Kidney (tissue), 22 donors: ENCODE measurements at places on chromosomes 7 and 10. TPM values are rescaled to one million over a fixed set of nuclear protein-coding genes. Genes with fewer than 3 reads are reported as not detected.

EPDR1 gene
- 17.0 TPM for total RNA-seq

CHRM2 gene
- not detected for total RNA-seq

SLC13A1 gene
- 10.1 TPM for total RNA-seq

STRA8 gene
- not detected for total RNA-seq

VWDE gene
- 1.5 TPM for total RNA-seq

OR2A42 gene
- total RNA-seq: 0.06 TPM

SMC3 gene
- 29.6 TPM for total RNA-seq

GPER1 gene
- total RNA-seq: 5.2 TPM

TRIM73 gene
- 4.3 TPM for total RNA-seq

TCAF2 gene
- total RNA-seq: 4.2 TPM

CDC123 gene
- total RNA-seq: 47.7 TPM

CYP3A4 gene
- not detected for total RNA-seq

DNA sequence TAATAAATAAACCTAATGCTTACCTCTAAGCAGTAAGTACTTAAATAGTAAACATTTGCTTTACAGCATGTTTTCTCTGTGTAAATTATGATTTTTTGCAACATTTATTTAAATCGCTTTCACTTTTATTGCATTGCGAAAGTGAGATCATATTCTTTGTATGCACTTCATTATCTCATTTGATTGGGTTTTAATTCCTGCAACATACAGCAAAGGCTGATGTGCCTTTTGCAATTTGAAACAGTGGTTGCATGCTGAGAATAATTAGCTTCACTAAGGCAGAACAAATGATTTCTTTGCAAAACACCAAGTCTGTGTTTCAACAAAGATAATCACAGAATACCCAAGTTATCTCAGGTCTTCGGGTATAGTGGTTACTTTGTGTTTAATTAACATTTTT lies 16.3 kb upstream of the THSD7A start:
- no peak for DNase-seq

GRCh38 chr10:80708185-80708584 lies 170.5 kb downstream of the SH2D4B start:
- DNase-seq: no peak

DNA sequence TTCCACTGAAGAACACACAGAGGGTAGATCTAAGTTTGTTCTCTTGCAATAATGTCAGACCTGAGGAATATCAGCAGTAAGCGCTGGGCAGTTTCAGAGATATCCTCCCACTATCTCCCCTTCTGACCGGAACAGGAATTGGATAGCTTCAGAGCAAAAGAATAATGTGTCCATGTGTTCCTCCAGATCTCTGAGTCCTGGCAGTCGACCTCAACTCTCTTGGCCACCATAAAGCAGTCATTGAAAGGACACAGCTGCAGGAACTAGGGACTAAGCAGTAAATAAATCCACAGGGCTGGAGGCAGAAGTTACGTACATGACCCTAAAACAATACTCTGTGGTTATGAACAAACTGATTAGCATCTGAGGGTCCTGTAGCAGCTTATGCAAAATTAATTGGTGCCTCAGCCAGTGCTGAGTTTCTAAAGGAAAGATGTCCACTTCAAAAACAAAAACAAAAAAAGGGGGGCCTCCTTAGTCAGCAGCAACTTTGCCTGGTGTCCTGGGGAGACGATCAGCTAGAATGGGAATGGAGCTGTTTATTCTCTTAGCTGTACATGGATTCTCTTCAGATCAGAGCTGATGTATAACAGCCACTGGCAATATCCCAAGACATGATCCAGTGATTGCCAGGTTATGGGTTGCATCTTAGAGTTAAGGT lies 6.4 kb upstream of the PRTFDC1 start:
- peak; percentile 55 for DNase-seq

DNA sequence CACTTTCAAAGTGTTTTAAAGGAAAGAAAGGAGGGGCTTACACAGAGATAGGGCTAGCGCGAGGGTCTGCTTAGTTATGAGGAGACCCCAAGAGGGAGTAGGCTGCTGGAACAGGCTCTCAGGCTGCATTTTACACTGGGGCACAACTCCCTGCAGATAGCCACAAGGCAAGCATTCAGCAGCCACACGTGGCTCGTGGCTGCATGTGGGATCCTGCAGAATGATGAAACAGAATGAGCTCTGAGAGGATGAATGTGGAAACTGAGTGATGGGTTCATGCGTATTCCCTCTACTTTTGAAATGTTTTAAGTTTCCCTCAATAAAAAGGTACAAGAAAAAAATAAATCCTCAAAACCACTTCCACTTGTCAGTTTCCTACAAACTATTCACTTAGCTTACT lies 37.0 kb downstream of the PIP4K2A start:
- DNase-seq: no peak

DNA sequence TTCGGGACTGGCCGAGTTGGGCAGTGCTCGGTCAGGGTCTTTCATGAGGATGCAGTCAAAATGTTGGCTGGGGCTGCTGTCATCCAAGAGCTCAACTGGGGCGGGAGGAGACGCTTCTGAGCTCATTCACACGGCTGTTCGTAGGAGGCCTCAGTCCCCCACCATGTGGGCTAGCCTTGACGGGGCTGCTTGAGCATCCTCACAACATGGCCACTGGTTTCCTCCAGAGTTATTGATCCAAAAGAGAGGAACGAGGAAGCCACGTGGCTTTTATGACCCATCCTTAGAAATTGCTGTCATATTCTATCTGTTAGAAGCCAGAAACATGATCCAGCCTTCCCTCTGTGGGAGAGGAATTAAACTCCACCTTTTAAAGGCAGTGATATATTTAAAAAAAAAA lies 68.1 kb downstream of the GTF2IRD1 start:
- DNase-seq: no peak

- DNase-seq: no peak
Measured at GRCh38 chr7:68187532-68187931, 1190.9 kb downstream of the TYW1 start.

DNA sequence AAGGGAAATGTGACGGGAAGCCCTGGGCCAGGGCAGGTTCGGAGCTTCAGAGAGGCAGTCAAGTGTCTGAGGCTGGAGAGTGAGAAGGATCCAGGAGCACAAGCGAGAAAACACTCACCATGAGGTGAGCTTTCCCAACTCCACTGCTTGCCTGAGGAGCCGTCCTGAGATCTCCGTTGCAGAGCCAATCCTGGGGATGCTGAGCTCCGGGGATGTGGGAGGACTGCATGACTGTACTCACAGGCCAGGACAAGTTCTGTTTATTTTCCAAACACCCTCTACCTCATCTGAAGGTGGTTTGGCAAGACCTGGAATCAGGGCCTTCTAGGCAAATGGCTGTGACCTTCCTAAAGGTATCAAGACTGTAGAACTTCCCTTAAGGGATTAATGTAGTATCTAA lies 38.7 kb downstream of the GLI3 start:
- DNase-seq: no peak

DNA sequence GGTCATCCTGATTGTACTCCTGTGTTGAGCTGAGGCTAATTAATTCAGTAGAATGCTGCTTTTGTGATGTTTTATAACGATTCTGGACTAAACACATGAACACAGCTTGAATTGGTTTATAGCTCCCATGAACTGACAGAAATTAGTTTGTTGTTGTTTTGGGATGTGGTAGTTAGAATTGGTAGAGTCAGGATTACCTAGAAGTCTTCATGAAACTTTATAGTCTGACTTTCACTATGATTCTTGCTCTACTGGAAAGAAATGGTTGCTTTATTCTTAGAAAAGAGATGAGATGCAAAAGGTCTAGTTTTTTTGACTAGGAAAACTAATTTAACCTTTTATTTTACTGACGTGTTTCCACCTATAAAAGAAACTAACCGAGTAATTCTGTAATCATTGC lies 23.4 kb upstream of the TRUB1 start:
- DNase-seq: no peak

DNA sequence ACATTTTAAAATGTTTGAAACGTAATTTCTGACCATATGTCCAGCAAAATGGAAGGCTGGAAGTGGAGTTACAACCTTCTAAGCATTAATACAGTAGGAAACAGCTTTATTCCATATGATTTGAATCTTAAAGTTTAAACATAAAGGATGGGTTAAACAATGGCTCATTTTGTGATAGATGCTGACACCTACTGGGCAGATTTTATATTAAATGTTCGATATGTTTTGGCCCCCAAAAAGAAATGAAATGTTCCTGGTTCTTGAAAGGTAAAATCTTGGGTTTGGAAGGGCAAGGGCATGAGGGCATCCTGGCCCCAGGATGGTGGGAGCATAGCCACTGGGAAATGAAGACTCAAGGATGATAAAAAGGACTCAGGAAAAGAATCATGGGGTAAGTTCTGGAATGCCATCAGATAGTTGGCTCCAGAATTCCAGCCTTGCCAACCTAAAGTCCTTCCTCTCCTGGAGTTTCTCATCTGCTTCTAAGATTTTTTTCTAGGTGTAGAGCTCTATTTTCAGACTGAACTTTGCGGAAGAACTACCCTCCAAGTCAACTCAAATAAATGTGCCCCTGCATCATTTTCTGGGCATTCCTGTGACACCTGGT lies 34.6 kb upstream of the SLC35G1 start:
- no peak for DNase-seq

- no peak for DNase-seq
Measured at GRCh38 chr10:45427970-45428366, 54.0 kb downstream of the ALOX5 start.

DNA sequence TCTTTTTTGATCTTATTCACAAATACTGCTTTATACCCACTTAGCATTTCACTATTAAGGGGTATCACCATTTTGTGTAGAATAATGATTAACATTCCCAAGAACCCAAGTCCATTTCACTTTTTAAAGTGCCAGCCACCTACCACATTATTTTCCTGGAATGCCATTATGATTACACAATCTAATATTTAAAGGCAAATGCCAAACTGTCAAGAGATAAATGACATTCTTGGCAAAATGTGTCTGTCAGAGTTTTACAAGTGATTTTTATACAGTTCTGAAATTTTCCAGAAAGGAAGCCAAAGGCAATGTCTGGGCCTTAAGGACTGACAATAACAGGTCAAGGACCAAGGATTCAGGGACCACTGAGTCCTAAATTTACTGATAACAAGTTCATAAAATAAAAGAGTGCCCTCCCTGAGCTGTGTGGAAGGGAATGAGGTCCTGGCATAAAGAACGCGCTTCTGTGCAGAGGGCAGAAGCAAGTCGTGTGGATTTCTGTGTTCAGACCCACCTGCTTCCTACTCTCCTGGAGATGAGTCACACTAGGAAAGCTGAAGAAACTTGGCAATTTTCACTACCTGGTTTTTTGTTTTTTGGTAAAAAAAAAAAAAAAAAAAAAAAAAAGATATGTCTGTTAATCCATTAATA lies 66.5 kb downstream of the UBE2H start:
- no peak for DNase-seq

DNA sequence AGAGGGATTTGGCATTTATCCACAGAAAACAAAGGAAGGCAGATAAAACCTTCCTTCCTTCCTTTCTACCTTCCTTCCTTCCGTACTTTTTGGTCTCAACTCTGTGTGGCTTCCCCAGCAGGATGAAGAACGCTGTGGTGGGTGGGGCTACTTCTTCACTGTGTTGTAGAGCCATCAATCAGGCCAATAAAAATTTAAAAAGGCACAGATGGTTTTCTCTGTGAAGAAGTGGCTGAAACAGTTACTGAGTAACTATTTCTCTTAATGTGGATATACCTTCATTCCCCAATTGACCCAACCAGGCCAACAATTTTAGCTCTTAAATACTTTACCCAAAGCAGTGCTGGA lies 75.8 kb downstream of the ZNF92 start:
- peak; percentile 28 for DNase-seq

GRCh38 chr10:77188521-77188920 lies 449.1 kb downstream of the KCNMA1 start:
- no peak for DNase-seq

DNA sequence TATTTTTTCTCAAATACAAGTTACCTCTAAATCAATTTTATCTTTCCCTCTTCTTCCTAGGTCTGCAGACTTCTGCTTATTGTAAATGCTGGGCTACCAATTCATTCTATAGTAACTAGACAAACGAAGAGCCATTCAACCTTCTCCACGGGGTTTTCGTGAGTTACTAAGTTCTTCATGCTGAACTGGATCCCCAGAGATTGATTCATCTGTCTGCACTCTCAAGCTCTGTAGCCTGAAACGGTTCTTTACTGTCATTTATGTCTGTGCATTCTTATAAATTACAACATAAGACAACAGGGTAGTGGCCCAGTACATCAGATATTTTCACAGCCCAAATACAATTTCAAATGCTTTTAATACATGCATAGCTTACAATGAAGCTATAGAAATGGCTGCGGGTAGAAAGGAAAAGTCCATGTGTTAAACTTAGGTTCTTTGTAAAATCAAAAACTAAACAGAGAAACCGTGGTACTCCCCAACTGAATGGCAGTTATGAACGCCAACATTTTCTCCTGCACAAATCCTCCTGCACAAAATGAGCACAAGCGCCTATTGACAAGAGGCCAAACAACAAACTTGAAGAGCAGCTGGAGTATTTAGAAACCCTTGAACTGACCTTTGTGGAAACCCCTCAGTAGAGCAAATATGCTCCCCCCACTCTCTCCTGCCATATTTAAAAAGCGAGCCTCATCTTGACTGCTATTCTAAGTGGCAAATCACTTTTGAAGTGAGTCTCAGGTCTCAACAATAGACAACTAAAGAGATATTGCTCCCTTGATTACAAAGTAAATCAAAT lies 20.7 kb downstream of the LAMB1 start:
- DNase-seq: peak; percentile 36

GRCh38 chr7:152464312-152465118 lies 28.7 kb upstream of the KMT2C start:
- DNase-seq: peak; percentile 89

DNA sequence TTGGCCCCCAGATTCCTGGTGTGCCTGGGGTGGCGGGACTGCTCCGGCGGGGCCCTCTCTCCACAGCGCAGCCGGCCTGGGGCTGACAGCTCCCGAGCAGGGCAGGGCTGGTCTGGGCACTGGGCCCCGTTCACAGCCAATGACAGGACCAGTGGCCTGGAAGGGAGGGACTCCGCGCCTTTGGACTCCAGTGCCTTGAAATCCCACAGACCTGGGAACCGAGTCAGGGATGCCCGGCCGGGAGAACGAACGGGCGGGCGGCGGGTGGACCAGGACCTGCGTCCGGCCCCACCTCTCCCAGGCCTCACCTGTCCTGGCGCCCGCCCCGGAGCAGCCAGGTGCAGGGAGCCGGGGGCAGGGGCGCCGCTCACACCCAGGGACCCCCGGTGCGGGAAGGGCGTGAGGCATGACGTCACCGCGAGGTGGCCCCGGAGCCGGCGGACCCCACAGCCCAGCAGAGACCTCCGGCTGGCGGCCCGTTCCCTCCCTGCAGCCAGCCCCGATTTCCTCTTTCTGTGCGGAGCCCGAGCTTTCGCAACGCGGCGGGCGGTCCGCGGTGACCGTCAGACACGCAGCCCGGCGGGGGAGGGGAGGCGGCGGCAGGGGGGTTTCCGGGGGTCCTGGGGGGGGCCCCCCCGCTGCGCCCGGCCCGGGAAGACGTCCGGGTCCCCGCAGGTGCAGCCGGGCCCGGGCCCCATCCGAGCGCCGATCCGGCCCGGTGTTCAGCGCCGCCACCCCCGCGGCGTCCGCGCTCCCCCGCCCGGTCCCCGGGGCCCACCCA lies 743 bp downstream of the ADAP1 start:
- DNase-seq: peak; percentile 89

- no peak for DNase-seq
Measured at GRCh38 chr10:95798096-95798855, 42.3 kb downstream of the ENTPD1 start.
